ENCODE measurements at places on chromosomes 11 and 22.

- DNase-seq: no peak
These were observed 73.7 kb upstream of the PTPN5 start for GRCh38 chr11:18865261-18865660.

DNA sequence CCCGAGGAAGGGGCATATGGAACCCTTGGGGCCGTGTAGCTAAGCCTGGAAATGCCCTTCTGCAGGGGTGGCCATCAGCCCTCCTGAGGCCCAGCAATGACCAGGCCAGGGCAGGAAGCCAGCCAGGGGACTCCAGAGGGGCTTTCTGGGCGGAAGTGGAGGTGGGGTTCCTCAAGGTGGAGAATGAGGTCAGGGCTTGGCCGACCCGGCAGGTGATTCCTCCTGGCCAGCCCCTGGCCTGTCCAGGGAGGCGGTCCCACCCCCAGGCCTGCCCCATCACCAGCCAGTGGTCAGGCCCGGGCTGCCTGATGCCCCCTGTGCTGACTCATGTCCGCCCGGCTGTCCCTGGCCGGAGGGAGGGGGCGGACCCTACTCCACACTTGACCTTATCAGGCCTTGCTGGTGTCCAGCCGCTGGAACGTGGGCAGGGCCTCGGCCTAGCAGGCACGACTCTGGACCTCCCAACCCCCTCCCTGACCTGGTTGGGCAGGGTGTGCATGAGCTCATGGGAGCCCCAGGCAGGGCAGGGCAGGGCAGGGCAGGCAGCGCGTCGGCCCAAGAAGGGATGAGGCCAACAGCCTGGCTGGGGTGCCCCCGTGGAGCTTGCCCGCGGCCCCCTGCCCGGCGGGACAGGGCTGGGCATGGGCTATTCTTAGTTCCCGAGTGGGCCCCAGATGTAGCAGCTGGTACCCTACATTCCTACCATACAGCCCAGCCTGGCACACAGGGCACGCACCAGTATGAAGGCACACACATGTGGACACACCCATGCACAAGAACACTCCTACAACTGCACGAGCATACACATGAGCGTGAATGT, 35.9 kb downstream of the RPL3 start:
- DNase-seq: no peak

GRCh38 chr11:17388609-17389210, at the start of gene KCNJ11:
TSS of gene KCNJ11 (minus strand) at chr11:17388659. CDS start at chr11:17388091, 568 bp downstream.
- DNase-seq: no peak

- DNase-seq: no peak
These were observed 81.6 kb downstream of the MED15 start for GRCh38 chr22:20588843-20589581.

- DNase-seq: no peak
These were observed 26.0 kb downstream of the LRRC32 start for GRCh38 chr11:76644591-76644990.

- DNase-seq: no peak
These were observed at the start of gene CSF2RB for GRCh38 chr22:36913427-36914389. TSS of gene CSF2RB (plus strand) at chr22:36913628. CDS start at chr22:36922208, 8,580 bp downstream.

DNA sequence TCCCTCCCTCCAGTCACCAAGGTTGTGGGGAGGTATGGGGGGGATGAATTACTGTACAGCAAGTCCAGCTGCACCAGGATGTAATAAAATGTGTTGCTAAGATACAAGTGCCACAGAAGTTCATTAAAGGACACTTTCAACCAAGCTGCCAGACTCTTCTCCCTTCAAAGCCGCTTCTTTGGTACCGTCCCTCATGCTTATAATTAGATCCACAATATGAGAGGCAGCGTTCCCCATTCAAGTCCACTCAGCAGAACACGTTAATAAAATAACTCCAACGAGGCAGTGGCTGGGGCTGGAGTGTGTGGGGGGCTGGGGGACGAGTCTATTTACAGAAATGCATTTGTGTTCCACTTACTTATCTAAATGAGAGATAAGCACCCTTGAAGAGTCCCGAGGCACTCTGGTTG, 14.7 kb downstream of the PHF21B start:
- no peak for DNase-seq

GRCh38 chr11:6625156-6625831, 6.1 kb upstream of the TPP1 start:
- DNase-seq: no peak

GRCh38 chr22:20248461-20248978, 19.6 kb downstream of the RTN4R start:
- no peak for DNase-seq

- peak; percentile 41 for DNase-seq
These were observed 2.7 kb downstream of the CRYBB3 start for GRCh38 chr22:25202290-25202921.

- DNase-seq: no peak
These were observed 3.2 kb upstream of the KCNE3 start for GRCh38 chr11:74470526-74470925.

GRCh38 chr11:130995266-130995665, 79.0 kb upstream of the SNX19 start:
- no peak for DNase-seq

- no peak for DNase-seq
These were observed 455.8 kb downstream of the MIAT start for GRCh38 chr22:27113211-27113635.

DNA sequence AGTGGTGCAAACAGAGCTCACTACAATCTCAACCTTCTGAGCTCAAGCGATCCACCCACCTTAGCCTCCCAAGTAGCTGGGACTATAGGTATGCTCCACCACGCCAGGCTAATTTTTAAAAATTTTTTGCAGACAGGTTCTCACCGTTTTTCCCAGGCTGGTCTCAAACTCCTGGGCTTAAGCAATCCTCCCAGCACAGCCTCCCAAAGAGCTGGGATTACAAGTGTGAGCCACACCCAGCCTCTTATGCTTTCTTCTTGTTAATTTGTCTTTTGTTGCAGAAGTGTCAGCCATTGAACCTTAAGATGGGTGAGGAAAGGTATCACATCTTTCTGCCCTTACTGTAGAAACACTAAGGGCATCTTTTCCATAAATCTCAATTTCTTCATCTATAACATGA, 34.9 kb downstream of the DENND5A start:
- no peak for DNase-seq

GRCh38 chr11:83102834-83103233, 31.1 kb upstream of the RAB30 start:
- DNase-seq: no peak

- DNase-seq: no peak
These were observed 160.1 kb downstream of the RAB38 start for GRCh38 chr11:88015170-88015569.

- DNase-seq: no peak
These were observed 26.3 kb upstream of the CTTN start for GRCh38 chr11:70372076-70372475.

GRCh38 chr22:49004484-49005399, 822.9 kb downstream of the BRD1 start:
- DNase-seq: no peak

DNA sequence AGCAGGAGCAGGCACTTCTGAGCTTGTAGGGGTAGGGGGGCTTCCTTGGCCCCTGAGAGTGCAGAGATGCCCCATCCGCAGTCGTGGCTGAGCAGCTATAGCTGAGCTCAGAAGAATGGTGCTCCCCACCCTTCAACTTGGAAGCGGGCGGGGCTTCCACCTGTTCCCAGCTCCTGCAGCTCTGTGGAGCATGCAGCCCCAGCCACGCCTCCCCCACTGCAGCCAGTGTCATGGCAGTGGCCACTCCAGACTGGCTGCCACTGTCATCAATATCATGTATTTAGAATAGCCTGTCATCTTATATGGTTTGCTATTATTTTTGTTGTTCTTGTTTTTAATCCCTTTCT, 213.1 kb downstream of the LRRC4C start:
- no peak for DNase-seq

DNA sequence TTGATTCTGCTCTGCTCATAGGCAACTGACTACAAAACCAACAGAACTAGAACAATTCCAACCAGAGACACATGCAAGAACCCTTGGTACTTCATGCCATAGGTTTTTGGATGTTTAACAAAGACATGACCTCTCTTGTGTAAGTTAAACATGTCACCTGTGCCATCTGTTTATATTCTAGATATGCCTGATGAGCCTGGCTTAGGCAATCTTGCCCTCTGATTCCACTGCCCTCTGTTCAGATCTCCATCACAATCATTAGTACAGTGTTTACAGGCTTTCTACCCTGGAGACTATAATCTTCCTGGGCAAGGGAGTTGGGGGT, 40.8 kb downstream of the ABTB2 start:
- DNase-seq: no peak

GRCh38 chr11:79467761-79468160, 26.9 kb upstream of the TENM4 start:
- DNase-seq: no peak

DNA sequence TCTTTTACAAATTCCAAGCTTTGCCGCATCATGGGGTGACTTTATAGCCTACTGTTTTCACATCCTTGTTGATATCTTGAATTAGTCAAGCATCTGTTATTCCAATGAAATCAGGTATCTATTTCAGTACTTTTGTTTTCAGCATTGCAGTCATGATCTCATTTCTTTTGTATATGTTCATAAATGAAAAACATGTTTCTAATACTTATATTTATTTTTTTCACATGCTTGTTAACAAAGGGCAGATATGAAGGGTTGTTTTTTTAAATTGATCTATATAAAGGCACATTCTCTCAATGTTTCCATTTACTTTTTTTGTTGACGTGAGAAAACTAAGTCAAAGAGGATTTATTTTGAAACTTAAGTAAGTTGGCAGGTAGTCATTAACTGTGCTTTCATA, 964.8 kb downstream of the JRKL start:
- no peak for DNase-seq

DNA sequence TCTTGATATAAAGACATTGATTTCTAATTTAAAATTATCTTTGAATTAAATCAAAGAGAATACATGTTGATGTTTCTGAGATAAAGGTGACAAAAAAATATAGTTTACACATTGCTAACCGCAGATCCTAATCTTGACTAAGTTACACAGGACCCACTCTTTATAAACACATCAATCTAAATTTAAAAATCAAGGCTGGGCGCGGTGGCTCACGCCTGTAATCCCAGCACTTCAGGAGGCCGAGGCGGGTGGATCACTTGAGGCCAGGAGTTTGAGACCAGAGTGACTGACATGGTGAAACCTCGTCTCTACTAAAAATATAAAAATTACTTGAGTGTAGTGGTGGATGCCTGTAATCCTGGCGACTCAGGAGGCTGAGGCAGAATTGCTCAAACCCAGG, 1.9 kb downstream of the ARFGAP3 start:
- no peak for DNase-seq

GRCh38 chr11:59009661-59010060, 70.4 kb downstream of the GLYATL1 start:
- no peak for DNase-seq

DNA sequence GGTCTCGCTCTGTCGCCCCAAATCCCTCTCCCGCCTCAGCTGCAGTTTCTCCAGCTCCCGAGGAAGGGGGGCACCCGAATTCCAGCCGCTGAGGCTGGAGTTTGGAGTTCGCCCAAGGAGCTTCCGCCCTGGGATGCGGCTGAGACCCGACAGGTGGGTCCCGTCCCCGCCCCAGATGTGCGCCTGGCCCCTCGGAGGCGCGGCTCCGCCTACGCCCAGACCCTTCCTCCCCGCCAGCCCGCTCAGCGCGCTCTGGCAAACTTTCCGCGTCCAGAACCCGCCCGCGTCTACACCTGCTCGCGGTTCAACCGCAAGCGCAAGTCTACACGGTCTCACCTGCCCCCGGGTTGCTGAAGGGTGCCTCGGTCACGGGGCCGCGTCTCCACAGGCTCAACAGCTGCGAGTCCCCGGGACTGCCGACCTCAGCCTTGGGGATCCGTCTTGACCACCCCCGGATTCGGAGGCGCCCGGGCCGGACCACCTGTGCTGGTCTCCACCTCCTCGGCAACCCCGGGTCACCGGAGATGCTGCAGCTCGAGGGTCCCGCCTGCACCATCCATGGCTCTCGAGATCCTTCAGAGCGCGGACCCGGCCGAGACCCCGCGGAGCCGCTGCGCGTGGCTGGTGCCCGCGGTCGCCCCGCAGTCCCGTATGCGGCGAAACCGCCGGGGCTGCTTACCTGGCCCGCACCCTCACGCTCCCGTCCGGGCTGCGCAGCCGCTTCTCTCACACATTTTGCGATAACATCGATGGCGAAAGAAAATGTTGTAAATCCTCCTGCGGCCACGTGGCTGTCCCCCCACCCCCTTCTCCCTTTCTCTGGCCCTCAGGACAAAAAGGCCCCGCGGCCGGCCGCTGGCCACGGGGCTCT, 63.6 kb downstream of the NFAM1 start:
- DNase-seq: no peak

- DNase-seq: no peak
These were observed 106.5 kb downstream of the TMEM135 start for GRCh38 chr11:87144252-87144651.

GRCh38 chr11:61967924-61968757, 707 bp upstream of the FTH1 start:
- DNase-seq: peak; percentile 78

DNA sequence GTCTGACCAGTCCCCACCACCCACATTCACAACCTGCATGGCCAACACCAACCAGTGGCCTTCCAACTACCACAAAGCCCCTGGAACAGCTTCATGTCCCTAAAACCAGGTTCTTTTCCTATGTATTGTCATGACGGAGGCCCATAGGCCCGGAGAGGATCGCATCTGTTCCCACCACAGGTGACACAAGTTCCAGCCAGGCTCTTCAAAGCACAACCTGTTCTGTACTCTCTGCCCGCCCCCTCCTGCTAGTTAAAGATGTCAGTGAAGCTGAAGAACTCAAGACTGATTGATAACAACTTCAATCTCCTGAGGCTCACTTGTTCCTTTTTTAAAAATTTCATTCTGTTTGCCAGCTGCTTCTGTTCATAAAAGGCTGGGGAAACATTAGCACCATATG, 121.1 kb upstream of the GUCY1A2 start:
- no peak for DNase-seq

- DNase-seq: no peak
These were observed 153.9 kb upstream of the MPPED2 start for GRCh38 chr11:30740091-30740490.

GRCh38 chr22:38554281-38554680, 15.7 kb downstream of the DMC1 start:
- DNase-seq: no peak

GRCh38 chr22:46758121-46758520, 4.3 kb upstream of the TBC1D22A start:
- no peak for DNase-seq

DNA sequence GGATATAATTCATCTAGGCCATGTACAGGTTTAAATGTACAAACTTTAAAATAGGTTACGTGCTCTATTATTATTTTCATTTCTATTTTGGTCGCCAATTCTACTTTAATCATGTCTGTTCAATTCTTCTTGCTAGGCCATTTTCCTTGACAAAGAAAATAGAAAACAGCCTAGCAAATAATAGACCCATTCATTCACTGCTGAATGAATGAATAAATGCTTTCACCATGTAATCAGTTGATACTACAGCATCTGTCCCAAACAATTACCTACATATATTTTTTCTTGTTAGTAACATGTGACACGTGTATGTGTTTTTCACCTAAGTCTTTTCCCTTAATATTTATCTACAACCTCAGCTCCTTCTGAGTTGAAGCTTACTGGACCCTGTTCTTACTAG, 27.5 kb downstream of the SNX19 start:
- DNase-seq: no peak

- no peak for DNase-seq
These were observed 90.0 kb upstream of the NARS2 start for GRCh38 chr11:78664636-78665035.
